ENCODE measurements at places on chromosomes 13 and 19.
A peak's percentile ranks its signal among the peaks of the same experiment; 100 is the strongest.

DNA sequence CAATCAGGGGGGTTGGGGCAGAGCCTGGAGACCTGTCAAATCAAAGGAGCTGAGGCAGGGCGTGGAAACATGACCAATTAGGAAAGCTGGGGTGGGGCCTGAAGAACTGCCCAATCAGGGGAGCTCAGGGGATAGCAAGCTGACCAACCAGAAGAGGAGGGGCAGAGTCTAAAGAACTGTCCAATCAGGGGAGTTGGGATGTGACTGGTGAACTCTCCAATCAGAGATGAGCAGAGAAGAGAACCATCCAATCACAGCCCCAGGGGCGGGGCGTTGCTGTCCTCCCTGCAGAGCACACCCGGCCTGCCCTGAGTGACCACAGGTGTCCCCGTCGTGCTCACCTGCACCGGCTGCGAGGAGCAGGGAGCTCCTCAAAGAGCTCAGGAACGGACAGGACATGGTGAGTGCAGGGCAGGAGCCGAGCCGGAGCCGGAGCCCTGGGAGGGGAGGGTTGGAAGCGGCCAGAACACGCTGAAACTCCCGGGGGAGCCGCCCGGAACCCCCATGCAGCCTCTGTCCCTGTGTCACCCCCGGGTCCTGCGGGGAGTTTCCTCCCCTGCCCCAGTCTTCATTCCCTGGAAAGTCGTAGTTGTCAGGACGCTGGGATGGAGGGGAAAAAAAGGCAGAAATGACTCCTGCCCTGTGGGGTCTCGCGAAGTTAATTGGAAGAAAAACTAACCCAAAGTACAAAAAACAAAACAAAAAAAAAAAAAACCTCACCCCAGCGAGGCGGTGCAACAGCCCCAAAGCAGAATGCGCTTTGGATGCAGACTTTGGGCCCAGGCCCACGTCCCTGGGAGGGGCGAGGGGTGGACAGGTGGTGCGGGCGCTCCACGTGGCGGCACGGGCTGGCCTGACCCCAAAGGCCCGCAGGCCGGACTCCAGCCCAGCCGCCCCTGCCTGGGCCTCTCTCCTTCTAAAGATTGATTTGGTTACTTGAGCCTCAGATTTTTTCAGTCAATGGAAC is at the start of gene ZNF556:
Gene ZNF556, plus strand, starts transcription at position 311 of the 967 bp plus-strand sequence. Its CDS starts 87 bp downstream, at position 398.
- no peak for DNase-seq

DNA sequence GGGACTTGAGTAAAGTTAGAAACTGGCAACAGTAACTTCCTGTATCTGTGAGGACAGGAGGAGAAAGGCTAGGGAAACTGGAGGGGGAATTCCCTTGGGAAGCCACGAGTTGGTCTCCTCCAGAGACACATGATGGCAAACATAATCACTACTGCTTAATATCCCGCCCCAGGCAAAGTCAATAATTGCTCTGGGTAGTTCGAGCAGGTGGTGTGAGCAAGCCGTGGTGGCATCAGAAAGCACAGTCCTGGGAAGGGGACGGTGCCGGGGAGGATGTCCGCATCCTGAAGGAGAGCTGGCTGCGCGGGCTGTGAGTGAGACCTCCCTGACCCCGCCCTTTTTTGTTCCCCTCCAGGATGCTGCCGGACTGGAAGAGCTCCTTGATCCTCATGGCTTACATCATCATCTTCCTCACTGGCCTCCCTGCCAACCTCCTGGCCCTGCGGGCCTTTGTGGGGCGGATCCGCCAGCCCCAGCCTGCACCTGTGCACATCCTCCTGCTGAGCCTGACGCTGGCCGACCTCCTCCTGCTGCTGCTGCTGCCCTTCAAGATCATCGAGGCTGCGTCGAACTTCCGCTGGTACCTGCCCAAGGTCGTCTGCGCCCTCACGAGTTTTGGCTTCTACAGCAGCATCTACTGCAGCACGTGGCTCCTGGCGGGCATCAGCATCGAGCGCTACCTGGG is 1.4 kb downstream of the FFAR2 start:
- no peak for DNase-seq

GRCh38 chr13:51823863-51824262 is 19.9 kb upstream of the DHRS12 start:
- DNase-seq, result no peak

GRCh38 chr19:46818812-46819211 is 30.4 kb upstream of the SLC1A5 start:
- DNase-seq, result peak; percentile 39

GRCh38 chr19:16076154-16076957 is at the start of gene TPM4:
Gene TPM4, plus strand, starts transcription at chr19:16076495. Its CDS starts 71 bp downstream, at chr19:16076566.
- DNase-seq, result peak; percentile 80

- no peak for DNase-seq
These were observed 102.0 kb downstream of the DIAPH3 start for GRCh38 chr13:60061737-60062136.

DNA sequence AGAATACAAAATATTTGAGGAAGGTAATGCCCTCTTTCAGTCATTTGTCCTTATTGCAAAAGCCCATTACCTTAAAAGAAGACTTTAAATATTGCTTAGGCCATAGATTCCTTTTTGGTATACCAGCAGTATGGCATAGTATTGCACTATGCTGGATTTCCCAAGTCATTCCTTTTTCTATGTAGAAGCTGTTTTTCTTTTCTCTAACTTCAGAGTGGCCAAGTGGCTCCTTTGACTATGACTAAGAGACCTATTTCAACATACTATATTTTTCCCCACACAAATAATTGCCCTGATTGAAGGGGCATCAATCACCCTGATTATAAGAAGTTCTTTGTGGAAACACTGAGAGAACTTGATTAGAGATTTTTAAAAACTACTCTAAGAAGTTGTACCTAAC is 68.6 kb downstream of the UFM1 start:
- no peak for DNase-seq

DNA sequence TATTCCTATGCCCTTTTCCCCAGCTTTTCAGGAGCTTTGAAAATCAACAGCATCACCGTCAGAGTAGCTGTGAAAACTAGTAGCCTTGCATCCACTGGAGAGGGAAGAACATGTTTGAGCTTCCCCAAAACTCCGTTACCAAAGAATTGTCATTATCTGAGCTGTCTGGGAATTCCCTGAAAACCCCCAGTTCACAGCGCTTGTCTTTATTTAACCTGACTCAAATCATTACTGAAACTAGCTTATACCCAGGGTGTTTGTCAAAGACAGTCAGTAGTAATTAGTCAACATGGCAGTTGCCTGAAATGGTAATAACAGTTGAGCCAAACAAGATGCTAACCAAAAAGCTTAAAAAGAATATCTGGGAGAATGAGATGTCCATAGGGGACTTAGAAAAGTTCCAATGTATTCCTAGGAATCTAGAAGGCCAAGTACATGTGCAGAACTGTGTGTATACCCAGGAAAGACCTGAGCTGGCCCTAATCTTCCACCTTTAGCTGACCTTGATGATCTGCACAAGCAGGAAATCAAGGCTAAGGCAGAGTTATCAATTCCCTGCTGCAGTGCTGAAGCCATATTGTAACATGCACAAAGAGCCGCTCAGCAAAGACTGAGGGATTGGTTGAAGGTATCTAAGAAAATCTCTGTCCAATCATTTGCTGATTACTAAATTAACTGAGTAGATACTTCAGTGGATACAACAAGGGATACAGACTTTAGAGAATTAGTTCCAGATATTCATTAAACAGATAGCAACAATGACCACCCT is 130.8 kb downstream of the KL start:
- no peak for DNase-seq

GRCh38 chr13:63693696-63694095 is 2278.0 kb upstream of the PCDH20 start:
- no peak for DNase-seq

DNA sequence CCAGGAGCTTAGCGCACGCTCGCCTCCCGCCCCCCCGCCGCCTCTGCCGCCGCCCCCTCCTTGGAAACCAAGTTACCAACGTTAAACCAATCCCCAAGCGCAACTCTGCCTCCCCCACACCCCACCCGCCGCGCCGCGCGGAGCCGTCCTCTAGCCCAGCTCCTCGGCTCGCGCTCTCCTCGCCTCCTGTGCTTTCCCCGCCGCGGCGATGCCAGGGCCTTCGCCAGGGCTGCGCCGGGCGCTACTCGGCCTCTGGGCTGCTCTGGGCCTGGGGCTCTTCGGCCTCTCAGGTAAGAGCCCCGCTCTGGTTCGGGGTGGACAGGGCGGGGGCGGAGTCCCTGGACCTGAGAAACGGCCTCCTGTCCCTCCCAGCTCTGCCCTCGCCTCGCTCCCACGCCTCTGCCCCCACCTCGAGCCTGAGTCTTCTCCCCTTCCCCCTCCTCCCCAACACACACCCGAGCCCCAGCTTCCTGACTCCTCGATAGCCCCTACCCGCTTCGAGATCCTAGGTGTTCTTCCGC is at the start of gene ICAM5:
Gene ICAM5, plus strand, starts transcription at position 117 of the 521 bp plus-strand sequence. Its CDS starts 92 bp downstream, at position 209.
- no peak for DNase-seq

Data from T-helper 1 cell (primary cell).